ENCODE measurements at places on chromosomes 5 and 9. TPM values are rescaled to one million over a fixed set of nuclear protein-coding genes. Genes with fewer than 3 reads are reported as not detected.

DNA sequence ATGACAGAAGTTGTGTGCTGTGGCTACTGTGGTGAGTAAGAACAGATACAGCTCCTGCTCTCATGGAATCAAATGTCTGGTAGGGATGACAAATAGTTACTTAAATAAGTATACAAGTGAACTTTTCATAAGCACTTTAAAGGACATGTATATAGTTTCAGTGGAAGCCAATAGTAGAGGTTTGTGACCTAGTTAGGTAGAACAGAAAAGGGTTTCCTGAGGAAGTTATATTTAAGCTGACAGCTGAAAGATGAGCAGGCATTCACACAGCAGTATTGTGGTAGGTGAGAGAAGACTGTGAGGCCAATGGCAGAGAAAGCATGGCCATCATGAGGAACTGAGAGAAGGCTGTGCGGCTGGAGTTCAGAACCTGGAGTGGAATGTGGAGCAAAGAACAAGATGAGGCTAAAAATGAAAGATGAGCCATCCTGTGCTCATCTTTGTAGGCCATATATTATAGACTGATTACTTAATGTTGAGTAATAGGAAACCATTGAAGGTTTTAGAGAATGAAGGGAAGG, 15.4 kb downstream of the FAM174A start:
- peak overlapping the region; percentile 60 for H3K27ac ChIP-seq
- H3K4me1 ChIP-seq, result peaks cover 27% of the 10 kb centered on the region
- no peaks in the 10 kb centered on the region for H3K36me3 ChIP-seq
- H3K27me3 ChIP-seq, result no peaks in the 10 kb centered on the region
- peak; percentile 55 for DNase-seq

DNA sequence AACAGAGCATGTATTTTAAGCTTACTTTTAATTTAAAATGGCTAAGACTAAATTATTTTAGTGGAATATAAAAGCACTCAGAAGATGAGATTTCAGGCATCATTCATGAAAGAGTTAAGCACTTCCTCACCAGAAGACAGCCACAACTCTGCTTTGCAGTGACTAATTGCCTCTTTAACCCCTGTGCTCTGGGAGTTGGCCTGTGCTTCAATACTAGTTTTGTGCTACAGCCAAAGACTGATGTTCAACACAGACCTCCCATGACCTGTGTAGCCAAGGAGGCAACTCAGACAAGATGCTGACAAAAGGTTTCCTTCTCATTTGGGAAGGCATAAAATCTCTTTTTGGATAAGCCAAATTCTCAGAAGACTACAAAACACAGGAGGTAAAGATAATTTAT, 353.5 kb downstream of the FBXL17 start:
- peak; percentile 32 for DNase-seq
- H3K27me3 ChIP-seq, result no peaks in the 10 kb centered on the region
- no peak overlapping the region for H3K4me3 ChIP-seq
- H3K36me3 ChIP-seq, result no peaks in the 10 kb centered on the region

GRCh38 chr5:157072508-157072907, 13.6 kb upstream of the HAVCR1 start:
- no peaks in the 10 kb centered on the region for H3K27me3 ChIP-seq
- no peaks in the 10 kb centered on the region for H3K4me1 ChIP-seq
- no peak for DNase-seq

DNA sequence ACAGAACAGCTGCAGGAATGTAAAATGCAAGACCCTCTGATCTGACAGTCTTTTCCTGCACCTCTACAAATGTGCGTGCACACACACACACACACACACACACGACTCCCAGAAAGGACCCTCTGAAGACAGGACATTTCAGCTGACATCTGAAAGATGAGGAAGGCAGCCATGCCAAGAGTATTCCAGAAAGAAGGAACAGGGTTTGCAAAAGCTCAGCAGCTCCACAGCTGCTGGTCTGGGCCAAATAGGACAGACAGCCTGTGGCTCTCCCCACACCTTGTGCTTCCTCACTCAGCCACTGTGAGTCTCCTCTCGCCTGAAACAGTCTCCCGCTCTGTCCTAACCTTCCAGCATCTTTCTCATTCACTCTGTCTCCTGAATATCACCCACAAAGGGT, 189.0 kb downstream of the PALM2AKAP2 start:
- no peaks in the 10 kb centered on the region for H3K4me1 ChIP-seq
- peak; percentile 17 for DNase-seq
- H3K27me3 ChIP-seq, result no peaks in the 10 kb centered on the region
- H3K4me3 ChIP-seq, result no peak overlapping the region
- H3K27ac ChIP-seq, result no peak overlapping the region

DNA sequence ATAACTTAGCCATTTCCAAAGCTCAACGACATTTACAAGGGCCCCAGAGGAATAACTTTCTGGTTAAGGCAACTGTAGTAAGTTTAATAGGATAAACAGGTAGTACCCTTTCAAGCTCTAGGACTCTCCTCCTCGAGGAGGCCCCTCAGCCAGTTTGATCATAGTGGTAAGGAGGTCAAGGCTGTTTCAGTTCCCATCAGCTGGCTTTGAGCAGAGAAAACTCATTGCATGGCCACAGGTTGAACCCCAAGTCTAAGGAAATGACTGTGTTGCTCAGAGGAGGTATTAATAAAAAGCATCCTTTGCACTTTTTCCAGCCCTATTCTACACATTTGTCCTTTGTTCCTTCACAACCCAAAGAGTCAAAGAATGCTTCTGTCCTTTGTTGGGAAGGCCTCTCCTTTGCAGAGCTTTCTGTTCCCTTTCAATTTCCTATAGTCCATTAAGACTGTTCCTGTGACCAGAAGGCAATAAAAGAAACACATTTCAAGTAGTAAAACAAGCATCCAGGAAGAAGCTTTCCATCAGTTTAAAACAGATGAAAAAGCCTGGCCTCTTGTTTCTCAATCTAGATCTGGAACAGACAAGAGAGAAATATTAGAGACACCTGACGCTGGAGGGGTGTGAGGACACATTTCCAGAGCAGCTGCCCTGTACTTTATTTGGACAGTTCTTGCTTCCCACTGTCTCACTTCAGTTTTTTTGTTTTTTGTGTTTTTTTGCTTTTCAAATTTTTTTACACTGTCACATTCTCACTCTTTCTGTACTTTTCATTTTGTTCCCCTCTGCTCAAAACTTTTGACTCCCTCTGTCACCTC, 54.1 kb downstream of the PRRC1 start:
- no peaks in the 10 kb centered on the region for H3K36me3 ChIP-seq
- peaks cover 34% of the 10 kb centered on the region for H3K27me3 ChIP-seq
- no peaks in the 10 kb centered on the region for H3K4me1 ChIP-seq
- H3K4me3 ChIP-seq, result no peak overlapping the region

GRCh38 chr5:460273-460625, 17.3 kb downstream of the EXOC3 start:
- no peak for DNase-seq
- no peaks in the 10 kb centered on the region for H3K27me3 ChIP-seq
- peaks cover 10% of the 10 kb centered on the region for H3K4me1 ChIP-seq
- no peak overlapping the region for H3K27ac ChIP-seq

GRCh38 chr9:29830821-29831220, 2257.5 kb upstream of the C9orf72 start:
- no peaks in the 10 kb centered on the region for H3K27me3 ChIP-seq
- H3K27ac ChIP-seq, result no peak overlapping the region
- H3K4me1 ChIP-seq, result no peaks in the 10 kb centered on the region

DNA sequence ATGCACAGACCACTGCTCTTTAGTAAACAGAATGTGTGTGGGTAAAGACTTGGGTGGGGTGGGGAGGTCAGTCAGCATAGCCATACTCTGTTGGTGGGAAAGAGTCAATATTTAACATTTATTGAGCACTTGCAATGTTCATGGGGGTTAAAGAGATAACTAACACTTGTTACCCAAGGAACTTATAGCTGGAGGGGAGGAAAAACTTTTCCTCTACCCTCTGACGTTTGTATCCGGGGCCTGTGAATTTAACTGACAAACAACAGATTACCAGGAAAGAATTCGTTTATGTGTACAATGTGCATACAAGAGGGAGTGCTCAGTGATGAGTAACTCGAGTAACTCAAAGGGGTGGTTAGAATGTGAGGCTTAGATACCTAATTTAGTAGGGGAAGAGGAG, 6.8 kb upstream of the CLINT1 start:
- H3K4me1 ChIP-seq, result no peaks in the 10 kb centered on the region
- H3K36me3 ChIP-seq, result no peaks in the 10 kb centered on the region
- DNase-seq, result peak; percentile 40
- no peak overlapping the region for H3K27ac ChIP-seq
- H3K27me3 ChIP-seq, result no peaks in the 10 kb centered on the region
- no peak overlapping the region for H3K4me3 ChIP-seq

GRCh38 chr5:138725818-138726416, 27.3 kb upstream of the CTNNA1 start:
- H3K27me3 ChIP-seq, result no peaks in the 10 kb centered on the region
- H3K36me3 ChIP-seq, result no peaks in the 10 kb centered on the region
- H3K27ac ChIP-seq, result peak overlapping the region; percentile 82
- peak; percentile 60 for DNase-seq
- peak overlapping the region; percentile 60 for H3K4me3 ChIP-seq

- no peaks in the 10 kb centered on the region for H3K4me1 ChIP-seq
- DNase-seq, result no peak
- H3K27me3 ChIP-seq, result no peaks in the 10 kb centered on the region
- no peaks in the 10 kb centered on the region for H3K36me3 ChIP-seq
- no peak overlapping the region for H3K27ac ChIP-seq
Measured at GRCh38 chr5:155181542-155181941, 168.0 kb downstream of the KIF4B start.

- DNase-seq, result no peak
- no peaks in the 10 kb centered on the region for H3K4me1 ChIP-seq
- no peaks in the 10 kb centered on the region for H3K36me3 ChIP-seq
- H3K27ac ChIP-seq, result no peak overlapping the region
Measured at GRCh38 chr9:24698881-24699518, 153.3 kb upstream of the IZUMO3 start.

DNA sequence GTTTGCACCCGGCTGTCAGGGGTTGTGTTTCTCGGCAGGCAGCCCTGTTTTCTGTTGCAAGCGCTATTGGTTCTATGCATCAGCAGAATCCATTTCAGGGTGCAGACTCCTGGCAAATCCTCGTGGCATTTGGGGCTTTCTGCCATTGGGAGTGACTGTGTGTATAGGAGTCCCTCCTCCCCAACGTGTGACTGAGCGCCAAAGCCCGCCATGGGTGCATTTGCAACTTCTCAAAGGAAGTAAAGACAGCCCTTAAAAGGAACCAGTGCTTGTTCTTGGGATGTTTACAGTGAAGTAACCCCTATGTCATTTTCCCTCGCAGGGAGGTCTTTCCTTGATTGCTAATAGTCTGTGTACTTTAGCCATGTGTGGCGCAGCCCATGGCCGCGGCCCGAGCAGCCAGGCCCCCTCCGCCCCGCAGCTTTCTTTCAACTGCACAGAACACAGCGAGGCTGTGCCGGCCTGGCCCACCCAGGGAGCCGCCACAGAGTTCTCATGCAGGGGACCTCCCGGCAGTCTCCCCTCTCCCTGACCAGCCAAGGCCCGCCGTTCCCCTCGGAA, 175.6 kb downstream of the HSD17B3 start:
- H3K4me3 ChIP-seq, result no peak overlapping the region
- H3K36me3 ChIP-seq, result no peaks in the 10 kb centered on the region
- no peak for DNase-seq
- no peaks in the 10 kb centered on the region for H3K4me1 ChIP-seq
- peaks cover 6% of the 10 kb centered on the region for H3K27me3 ChIP-seq

DNA sequence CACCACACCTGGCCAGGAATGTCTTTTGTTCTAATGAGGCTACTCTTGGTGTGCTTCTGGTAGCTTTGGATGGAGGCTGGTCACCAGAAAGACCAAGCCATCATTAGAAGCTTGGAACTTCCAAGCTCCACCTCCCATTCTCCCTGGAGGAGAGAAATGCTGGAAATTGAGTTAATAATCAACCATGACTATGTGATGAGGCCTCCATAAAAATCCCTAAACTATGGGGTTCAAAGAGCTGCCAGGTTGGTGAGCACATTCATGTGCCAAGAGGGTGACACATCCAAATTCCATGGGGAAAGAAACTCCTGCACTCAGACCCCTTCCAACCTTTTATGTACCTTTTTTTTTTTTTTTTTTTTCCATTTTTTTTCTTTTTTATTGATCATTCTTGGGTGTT, 105.5 kb upstream of the SPATA31C2 start:
- H3K4me1 ChIP-seq, result no peaks in the 10 kb centered on the region
- no peak overlapping the region for H3K27ac ChIP-seq
- H3K4me3 ChIP-seq, result no peak overlapping the region
- no peak for DNase-seq
- no peaks in the 10 kb centered on the region for H3K36me3 ChIP-seq

- H3K27ac ChIP-seq, result peak overlapping the region; percentile 3
- 0 out of 2 replicates have a peak overlapping the region, but pooled peaks have one; percentile 4 for H3K4me3 ChIP-seq
- no peaks in the 10 kb centered on the region for H3K36me3 ChIP-seq
- peak; percentile 77 for DNase-seq
Measured at GRCh38 chr9:78666818-78667414, 370.0 kb downstream of the PSAT1 start.

- no peaks in the 10 kb centered on the region for H3K36me3 ChIP-seq
- H3K4me3 ChIP-seq, result no peak overlapping the region
- H3K27ac ChIP-seq, result no peak overlapping the region
- DNase-seq, result peak; percentile 68
- no peaks in the 10 kb centered on the region for H3K27me3 ChIP-seq
Measured at GRCh38 chr9:21110708-21111576, 30.7 kb downstream of the IFNW1 start.

DNA sequence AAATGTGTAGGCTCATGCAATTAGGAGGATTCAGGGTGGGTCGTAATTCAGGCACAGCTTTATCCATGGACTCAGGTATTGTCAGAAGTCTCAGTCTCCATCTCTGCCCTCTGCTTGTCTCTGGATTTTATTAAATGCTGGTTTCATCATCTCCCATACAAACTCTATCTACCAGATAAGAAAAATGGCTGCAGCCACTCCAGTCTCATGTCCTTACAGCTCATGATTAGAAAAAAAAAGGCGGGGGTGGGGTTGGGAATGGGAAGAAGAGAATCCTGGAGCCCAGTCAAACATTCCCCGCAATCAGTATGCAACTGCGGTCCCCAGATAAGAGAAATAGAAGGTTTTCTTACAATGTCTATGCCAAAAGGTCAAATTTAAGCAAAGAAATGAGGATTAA, 7.6 kb upstream of the FBXO38 start:
- H3K4me1 ChIP-seq, result 0 out of 2 replicates have a peak, but pooled peaks cover 8% of the 10 kb centered on the region
- H3K4me3 ChIP-seq, result no peak overlapping the region
- H3K36me3 ChIP-seq, result no peaks in the 10 kb centered on the region
- no peak overlapping the region for H3K27ac ChIP-seq
- no peak for DNase-seq
- H3K27me3 ChIP-seq, result no peaks in the 10 kb centered on the region

GRCh38 chr9:99948482-99948881, 42.0 kb downstream of the STX17 start:
- H3K27ac ChIP-seq, result no peak overlapping the region
- no peak for DNase-seq
- no peaks in the 10 kb centered on the region for H3K27me3 ChIP-seq
- no peaks in the 10 kb centered on the region for H3K4me1 ChIP-seq
- H3K4me3 ChIP-seq, result no peak overlapping the region

GRCh38 chr9:22650145-22650544, 203.5 kb downstream of the DMRTA1 start:
- no peak overlapping the region for H3K27ac ChIP-seq
- DNase-seq, result no peak
- H3K36me3 ChIP-seq, result no peaks in the 10 kb centered on the region
- no peaks in the 10 kb centered on the region for H3K27me3 ChIP-seq

The FOXD4L4 gene
- not detected for total RNA-seq

The CDX1 gene
- not detected for total RNA-seq

The LCN9 gene
- not detected for total RNA-seq

Measured in GM23248 (cell line).